ENCODE measurements at places on chromosomes 1 and 21. TPM values are rescaled to one million over a fixed set of nuclear protein-coding genes. Genes with fewer than 3 reads are reported as not detected.
A peak's percentile ranks its signal among the peaks of the same experiment; 100 is the strongest.

ADAM30 gene
- total RNA-seq, result not detected

DNA sequence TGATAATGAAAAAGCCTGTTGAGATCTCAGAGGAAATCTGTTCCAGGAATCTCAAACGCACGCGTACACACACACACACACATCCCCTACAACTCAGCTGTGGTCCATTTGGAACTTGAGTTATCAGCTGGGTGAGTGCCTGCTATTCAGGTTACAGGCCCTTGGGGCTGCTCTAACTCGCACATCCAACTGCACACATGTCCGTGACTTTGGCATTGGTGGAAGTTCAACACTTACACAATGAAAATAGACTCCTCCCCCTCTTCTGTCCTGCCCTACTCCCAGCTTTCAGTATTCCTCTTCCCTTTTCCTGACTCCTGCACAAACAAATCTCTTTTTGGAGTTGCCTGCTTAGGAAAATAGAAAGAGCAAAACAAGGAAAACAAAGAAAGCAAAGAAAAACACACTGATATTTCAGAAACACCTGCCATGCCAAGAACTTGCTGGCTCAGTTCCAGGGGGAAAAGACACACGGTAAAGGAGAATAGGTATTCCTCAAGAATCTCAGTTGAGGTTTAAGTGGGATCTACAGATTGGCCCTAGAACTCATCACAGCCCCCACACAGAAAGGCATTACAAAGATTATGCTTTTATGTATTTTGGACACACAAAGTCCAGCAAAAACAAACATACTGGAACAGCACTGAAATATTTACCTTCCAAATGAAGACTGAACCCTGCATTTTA, 140.9 kb downstream of the TGFBR3 start:
- no peak for DNase-seq

DNA sequence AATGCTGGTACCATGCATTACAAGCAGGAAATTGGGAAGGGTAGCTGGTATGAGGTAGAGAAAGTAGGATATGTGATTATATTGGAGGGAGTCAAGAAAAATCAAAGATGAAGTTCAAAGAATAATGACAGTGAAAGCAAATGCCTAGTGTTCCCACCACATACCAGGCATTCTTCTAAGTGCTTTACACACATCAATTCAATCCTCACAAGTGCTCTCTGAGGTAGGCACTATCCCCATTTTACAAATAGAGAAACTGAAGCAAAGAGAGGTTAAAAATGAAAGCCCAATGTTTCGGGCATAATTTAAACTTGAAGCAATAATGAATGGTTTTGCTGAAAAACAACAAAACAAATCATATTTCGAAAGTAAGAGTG, 40.1 kb upstream of the MCOLN3 start:
- no peak for DNase-seq

DNA sequence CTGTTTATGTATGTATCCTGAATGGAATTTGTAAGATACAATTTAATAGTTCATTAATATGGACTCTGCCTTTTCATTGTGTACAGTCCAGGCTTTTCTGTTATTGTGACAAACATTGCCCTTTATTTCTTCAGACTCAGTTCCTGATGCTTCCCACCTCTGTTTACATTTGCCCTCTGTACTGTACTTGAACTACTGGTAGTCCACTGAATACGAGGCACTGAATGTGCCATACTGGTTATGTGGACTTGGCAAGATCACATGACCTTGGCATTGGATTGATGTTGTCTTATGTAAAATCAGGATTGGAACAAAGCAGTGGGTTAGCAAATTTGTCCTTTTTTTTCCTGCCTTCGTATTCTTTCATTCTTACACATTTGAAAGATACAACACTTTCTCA, 27.8 kb downstream of the RALGPS2 start:
- no peak for DNase-seq

DNA sequence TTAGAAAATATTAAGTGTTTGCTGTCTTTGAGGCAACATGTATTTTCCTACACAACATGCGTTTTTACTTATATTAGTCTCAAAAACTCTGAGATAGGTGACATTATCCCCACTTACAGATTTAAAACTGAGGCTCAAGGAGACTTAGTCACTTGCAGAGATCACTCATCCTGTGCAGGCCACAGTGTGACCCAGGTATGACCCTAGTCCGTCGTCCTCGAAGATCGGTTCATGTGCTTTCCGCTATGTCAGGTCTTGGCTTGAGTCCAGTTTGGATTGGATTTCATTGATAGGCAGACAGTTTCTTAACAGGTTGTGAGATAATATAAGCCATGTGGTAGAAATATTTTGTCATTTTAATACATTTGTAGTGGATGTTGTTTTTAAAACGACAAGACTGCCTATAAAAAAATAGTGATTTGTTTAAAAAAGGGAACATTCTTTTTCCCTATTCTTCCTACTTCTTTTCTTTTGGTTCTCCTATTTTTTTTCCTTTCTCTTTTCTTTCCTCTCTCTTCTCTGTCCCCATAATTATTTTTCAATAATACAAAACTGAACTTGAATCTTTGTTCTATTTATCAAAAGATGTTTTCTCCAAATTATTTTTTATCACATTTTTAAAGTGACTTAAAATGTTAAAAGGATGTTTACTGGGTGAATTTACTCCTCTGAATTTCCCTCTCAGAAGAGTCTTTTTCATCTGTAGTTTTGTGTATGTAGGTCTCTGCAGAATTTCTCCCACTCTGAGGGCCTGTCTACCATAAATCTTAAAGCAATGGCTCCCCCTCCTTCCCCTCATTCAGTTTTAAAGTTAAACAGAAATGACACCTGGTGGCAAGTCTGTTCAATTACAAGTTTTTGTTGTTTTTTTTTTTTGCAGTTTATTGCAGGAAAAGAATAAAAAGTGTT, 81.8 kb downstream of the PHTF1 start:
- peak; percentile 8 for DNase-seq

GRCh38 chr1:214287884-214288283, 6.9 kb downstream of the SMYD2 start:
- no peak for DNase-seq

GBP6 gene
- total RNA-seq, result 2.8 TPM

CLCNKA gene
- total RNA-seq, result not detected

MMP23B gene
- 1.5 TPM for total RNA-seq

GRCh38 chr1:27588256-27589232, 15.4 kb downstream of the AHDC1 start:
- no peak for DNase-seq

C1orf94 gene
- total RNA-seq, result not detected

DNA sequence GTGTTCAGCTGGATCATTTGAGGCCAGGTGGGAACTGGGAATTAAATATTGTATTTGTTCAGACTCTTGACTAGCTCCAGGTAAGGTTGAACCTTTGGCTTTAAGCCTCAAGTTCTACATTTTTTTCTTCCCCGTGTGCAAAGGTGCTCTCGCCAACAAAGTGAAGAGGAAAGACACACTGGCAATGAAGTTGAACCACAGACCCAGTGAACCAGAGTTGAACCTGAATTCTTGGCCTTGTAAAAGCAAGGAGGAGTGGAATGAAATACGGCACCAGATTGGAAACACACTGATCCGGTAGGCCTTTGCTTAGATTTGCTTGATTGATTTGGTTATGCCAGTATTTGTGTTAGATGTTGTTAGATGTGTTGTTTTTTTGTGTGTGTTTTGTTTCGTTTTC, 25.5 kb upstream of the RCC1 start:
- DNase-seq, result no peak

GRCh38 chr1:117308311-117308916, 58.8 kb upstream of the MAN1A2 start:
- peak; percentile 7 for DNase-seq

MUTYH gene
- total RNA-seq, result 51.9 TPM

DNAJB4 gene
- total RNA-seq, result 14.0 TPM

GRCh38 chr1:17440827-17441168, 1.3 kb upstream of the RCC2 start:
- DNase-seq, result no peak

DNA sequence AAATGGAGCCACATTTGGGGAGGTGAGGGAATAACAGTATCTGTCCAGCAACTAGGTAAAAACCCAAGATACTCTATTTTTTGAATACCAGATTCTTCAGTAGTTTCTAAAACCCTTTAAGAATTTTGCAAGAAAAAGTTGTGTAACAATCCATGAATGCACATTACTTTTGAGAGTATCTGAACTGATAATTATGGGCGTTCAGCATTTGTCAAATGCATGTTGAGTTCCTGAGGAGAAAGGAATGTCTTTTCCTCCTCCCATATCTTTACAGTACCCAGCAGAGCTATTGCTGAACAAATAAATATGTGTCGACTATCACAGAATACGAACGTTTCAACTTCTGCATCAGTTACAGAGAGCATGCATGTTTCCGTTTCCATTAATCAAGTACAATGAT, 104.5 kb downstream of the PCNX2 start:
- no peak for DNase-seq

DNA sequence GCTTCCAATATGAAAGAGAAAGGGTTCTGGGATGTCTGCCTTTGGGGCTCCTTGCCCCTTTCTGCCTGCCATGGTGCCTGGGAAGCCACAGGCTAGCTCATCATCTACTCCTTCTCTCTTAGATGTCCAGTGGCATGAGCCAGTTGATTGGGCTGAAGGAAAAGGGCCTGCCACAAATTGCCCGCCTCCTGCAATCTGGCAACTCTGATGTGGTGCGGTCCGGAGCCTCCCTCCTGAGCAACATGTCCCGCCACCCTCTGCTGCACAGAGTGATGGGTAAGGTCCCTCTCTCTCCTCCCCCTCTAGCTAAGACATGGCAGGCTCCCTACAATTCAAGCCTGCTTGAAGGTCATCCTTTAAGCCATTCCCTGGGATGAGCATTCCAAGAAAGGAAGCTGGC, 41.0 kb downstream of the PKP1 start:
- no peak for DNase-seq

GOLT1A gene
- 0.76 TPM for total RNA-seq

DNA sequence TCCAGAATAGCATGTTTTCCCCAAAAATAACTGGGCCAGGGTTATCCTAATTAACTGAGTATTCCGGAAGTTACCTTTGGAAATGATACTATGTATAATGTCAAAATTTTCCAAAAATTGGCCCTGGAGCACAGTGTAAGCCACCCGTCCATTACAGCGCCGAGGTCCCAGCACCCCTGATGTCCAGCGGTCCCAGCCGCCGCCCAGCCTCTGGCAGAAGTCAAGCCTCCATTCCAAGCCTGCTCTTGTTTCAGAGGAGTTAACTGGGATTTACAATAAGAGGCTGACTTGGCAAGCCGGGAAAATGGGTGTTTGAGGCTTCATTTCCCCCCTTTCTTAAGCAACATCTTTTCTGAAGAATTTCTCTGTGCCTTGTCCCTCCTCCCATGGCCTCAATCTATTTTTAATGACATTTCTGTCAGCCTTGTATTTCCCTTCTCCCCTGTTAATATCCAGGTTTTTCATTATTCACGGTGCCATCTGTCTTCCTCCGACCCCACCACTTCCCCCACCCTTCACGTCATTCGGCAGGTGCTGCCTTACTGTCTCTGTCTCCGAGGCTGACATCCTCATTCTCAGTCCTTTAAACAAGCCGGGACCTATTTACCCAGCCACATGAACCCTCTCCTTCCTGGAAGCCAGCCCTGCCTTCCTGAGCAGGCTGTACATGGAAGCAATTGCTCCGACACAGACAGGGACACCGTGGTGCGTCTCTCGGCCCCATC, 490.9 kb downstream of the NPHP4 start:
- no peak for DNase-seq

DNA sequence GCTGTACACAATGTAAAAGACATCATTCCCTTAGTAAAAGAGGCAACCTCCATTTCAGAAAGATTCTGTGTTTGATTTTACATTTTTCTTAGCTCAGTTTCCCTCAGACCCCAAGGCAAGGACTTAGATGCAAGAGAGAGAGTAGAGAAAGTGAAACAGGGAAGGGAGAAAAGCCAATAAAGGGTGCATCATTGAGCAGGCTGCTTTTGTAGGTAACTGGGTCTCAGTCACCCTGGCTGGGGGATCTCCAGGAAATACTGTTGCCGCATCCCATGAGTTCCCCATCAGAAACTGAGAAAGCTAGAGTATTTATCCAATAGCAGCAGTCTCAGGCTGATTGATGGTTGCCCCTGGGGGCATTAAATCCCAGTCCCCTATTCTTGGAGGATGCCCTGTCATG, 23.1 kb upstream of the DNAH14 start:
- no peak for DNase-seq

KCNA2 gene
- total RNA-seq, result 2.4 TPM

- no peak for DNase-seq
Observed at GRCh38 chr1:156508205-156508954, 7.8 kb upstream of the MEF2D start.

- no peak for DNase-seq
Observed at GRCh38 chr1:206716870-206717673, 32.4 kb downstream of the MAPKAPK2 start.

HIVEP3 gene
- total RNA-seq, result 29.2 TPM

- DNase-seq, result no peak
Observed at GRCh38 chr21:28393279-28393678, 599.4 kb downstream of the LTN1 start.

KRTAP24-1 gene
- total RNA-seq, result not detected

- peak; percentile 60 for DNase-seq
Observed at GRCh38 chr1:153277852-153278251, 18.4 kb downstream of the LORICRIN start.

HCRTR1 gene
- total RNA-seq, result not detected

C1orf115 gene
- 0.79 TPM for total RNA-seq

DNA sequence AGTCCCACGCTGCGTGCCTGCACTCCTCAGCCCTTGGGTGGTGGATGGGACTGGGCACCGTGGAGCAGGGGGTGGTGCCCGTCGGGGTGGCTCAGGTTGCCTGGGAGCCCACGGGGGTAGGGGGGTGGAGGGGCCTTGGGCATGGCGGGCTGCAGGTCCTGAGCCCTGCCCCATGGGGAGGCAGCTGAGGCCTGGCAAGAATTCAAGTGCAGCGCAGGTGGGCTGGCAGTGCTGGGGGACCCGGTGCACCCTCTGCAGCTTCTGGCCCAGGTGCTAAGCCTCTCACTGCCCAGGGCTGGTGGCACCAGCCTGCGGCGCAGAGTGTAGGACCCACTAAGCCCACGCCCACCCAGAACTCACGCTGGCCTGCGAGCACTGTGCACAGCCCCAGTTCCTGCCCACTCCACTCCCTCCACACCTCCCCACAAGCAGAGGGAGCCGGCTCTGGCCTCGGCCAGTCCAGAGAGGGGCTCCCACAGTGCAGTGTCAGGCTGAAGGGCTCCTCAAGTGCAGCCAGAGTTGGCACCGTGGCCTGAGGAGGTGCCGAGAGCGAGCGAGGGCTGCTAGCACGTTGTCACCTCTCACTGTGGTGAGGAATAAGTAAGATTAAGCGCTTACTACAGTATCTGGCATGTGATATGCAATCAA, 12.8 kb downstream of the TNNI3K start:
- DNase-seq, result no peak

DNA sequence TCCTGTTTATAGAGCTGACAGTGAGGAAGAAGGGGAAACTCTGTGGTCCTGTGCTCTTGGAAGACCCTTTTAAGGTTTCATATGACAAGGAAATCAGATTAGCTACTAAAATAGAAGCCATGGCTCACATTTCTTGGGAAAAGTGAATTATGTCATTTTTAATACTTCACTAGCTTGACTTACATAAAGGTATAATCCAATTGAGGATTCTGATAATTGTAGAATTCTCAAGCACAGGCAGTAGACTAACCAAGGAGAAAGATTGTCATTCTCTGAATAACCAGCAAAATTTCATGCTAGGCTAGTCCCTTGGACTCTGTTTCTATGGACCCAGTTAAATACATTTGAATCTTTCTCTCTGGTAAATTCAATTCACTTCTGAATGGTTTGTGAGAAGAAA, 613.0 kb upstream of the BEND5 start:
- DNase-seq, result no peak

FCRL5 gene
- not detected for total RNA-seq

All from activated T-cell treated with anti-CD3 and anti-CD28 coated beads, Interleukin-2, amount 50 U/mL, for 72 hours (primary cell).